Epithelial cell of proximal tubule (primary cell): ENCODE measurements at places on chromosomes 2 and 18. TPM values are rescaled to one million over a fixed set of nuclear protein-coding genes. Genes with fewer than 3 reads are reported as not detected.

Gene ELOA2
- not detected in 2 replicates for total RNA-seq

Gene HK2
- total RNA-seq: 9.5 and 17.6 TPM in 2 replicates

DNA sequence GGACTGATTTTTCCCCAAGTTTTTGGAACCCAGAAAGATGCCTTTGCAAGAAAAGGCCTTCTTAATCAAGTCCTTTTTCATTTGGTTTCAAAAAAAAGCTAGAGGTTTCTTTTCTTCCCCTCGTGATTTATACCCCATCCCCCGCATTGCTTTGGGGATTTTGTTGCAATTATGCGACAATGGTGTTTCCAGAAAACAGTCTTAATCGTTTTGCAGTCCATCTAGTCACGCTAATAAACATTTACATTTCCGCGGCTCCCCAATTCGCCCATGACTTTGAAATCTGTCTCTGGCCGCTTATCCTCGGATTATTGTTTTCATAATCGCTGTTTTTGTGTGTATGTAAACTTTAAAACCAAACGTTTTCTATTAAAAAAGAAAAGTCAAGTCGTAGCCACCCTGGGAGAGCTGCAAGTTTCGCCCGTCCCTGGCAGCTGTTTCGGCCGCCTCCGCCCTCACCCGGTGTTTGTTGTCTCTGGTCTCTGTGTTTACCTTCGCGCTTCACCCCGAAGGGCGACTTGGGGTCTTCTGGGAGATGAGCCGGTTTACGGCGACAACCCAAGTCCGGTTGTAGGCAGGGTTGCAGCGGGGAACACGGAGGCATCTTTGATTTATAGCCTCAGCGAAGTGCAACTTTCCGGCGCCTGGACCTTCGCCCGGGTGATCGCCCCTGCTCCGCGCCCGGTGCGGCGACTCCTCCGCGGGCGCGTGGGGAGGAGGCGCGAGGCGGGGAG, 667 bp downstream of the SP9 start:
- DNase-seq: no peak

- no peak for DNase-seq
Observed at GRCh38 chr18:36185901-36186460, 1.3 kb upstream of the MOCOS start.

Gene GATA6
- total RNA-seq: 1.2 and 2.7 TPM in 2 replicates

DNA sequence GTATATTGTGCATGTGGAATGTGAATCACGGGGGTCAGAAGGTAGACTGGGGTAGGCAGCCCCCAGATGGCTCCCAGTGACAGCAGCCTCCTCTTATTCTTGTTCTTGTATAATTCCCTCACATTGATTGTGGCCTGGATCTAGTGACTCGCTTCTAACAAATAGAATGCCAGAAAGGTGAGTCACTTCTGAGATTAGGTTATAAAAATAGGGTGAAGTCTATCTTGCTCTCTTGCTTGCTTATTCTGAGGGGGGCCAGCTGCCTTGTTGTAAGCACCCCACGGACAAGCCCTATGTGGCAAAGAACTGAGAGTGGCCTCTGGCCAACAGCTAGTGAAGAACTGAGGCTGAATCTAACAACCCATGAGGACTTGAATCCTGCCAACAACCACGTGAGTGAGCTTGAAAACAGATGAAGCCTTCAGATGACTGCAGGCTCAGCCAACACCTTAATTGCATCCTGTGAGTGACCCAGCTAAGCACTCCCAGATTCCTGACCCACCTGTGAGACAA, 15.6 kb upstream of the RMND5A start:
- peak; percentile 79 for DNase-seq

DNA sequence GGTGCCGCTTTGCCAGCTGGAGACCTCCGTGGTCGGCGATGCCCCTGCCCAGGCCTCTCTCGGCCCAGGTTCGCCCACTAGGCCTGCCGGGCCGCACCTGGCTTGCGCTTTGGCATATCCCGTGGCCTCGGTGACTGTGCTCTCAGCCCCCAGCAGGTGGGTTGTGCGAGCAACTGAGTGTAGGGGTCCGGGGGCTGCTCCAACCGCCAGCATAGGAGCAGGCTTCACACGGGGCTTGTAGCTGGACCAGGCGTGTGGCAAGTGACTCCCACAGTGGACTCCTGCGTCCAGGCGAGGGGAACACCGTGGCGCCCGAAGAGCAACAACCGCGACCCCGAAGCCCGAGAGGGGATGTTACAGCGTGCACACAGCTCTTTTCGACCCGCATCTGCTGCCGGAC, 9.7 kb downstream of the TRAPPC12 start:
- no peak for DNase-seq

Gene RNF144A
- 14.1 and 17.4 TPM in 2 replicates for total RNA-seq

DNA sequence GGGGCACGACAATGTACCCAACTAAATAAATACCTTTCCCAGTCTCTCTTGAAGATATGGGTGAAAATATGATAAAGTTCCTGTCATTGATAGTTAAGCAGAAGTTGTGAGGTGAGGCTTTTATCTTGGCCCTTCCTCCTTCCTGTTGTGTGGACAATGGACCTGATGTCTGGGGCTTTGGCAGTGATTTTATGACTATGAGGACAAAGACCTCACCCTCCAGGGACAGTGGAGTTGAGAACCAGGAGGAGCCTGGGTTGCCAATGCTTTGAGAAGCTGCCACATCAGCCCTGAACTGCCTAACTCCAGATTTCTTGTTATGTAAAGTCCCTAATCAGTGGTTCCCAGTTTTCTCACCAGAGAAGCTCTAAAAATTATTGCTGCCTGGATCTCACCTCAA, 20.8 kb upstream of the MGAT4A start:
- DNase-seq: no peak

Gene ST6GAL2
- total RNA-seq: 0.23 and 0.80 TPM in 2 replicates

DNA sequence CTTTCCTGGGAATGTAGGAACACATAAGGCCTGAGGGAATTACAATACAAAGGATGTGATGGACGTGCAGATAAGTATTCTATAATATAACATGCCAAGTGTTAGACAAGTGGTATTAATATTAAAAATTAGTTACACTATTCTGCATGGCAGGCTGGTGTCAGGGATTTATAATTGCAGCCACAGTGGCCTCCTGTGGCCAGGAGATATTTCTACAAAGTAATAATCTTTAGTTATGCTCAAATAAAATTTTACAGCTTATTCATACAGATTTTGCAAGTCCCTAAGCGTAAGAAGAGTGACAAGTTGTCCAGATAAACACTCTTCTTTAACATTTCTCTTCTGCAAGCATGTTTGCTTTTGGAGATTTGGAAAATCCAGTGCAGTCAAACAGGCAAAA, 90.4 kb upstream of the CBLN2 start:
- no peak for DNase-seq

- DNase-seq: no peak
Observed at GRCh38 chr2:97750017-97750416, 36.6 kb downstream of the ZAP70 start.

Gene MATN3
- total RNA-seq: 9.7 and 9.8 TPM in 2 replicates

DNA sequence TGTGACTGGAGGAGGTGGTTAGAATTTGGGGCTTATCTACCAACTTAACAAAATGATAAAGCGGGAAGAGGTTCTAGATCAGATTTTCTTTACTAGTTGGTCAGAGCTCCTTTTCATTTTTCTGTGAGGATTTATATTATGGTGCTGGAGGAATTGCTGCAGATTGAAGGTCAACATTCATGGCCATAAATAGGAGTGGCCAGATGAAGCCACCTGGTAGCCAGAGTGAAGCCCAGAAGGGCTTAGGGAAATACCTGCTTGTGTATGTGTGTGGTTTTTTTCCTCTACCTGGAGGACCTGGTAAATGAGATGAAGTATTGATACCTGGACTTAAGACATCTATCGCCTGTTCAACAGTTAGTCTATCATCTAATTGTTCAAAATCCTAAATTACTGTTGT, 122.9 kb upstream of the MSTN start:
- no peak for DNase-seq

DNA sequence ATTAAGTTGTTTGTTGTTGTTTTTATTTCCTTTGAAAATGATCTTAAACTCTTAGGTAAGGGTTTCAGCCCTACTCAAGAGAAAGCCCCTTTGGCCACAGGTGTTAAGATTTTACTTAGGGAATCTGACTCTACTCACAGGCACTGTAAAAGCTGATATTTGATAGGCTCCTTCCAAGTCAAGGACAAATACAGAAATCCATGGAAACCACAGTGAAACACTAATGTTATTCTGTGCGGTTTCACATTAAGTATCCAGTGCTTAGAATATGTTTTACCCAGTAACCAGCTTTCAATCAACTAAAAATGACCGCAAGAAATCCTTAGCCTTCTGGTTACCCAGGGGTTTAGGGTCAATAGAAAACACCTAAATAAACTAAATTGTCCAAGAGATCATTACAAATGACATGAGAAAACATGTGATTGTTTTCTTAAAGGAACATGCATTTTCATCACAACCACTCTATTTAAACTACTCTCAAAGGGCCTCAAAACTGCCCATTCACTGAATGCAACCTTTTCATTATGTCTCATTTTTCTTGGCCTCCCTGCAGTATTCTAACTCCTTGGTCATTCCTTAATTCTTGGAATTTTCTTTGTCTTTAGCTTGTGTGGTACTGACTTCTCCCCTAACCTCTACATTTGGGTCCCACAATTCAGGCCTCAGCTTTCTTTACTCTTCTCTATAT, 56.0 kb downstream of the CDH2 start:
- DNase-seq: no peak

Gene APCDD1
- 0.51 TPM in 1 of 2 replicates, not detected in the other for total RNA-seq

- no peak for DNase-seq
Observed at GRCh38 chr18:61710082-61710620, 182.7 kb downstream of the RNF152 start.

DNA sequence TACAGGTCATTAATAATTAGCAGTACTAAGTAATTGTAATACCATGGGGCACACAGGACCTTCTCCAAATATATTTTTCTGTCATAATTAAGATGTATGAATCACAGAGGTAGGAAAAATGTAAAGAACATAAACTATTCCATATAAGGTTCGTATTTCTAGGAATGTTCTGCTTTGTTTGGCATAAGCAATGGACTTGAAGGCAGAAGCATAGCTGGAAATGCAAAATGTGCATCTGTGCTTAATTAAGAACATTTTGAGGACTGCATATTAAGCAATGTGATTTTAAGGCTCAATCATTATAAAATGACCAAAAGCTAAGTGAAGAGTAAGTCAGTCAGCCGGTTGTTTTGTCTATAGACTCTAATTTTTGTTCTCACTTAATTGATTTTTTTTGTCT, 123.2 kb downstream of the RBM43 start:
- no peak for DNase-seq

Gene AAK1
- total RNA-seq: 12.8 and 32.2 TPM in 2 replicates

GRCh38 chr2:149562324-149562723, 25.3 kb downstream of the MMADHC start:
- peak; percentile 60 for DNase-seq

GRCh38 chr2:222050981-222051380, 247.8 kb downstream of the PAX3 start:
- DNase-seq: no peak

DNA sequence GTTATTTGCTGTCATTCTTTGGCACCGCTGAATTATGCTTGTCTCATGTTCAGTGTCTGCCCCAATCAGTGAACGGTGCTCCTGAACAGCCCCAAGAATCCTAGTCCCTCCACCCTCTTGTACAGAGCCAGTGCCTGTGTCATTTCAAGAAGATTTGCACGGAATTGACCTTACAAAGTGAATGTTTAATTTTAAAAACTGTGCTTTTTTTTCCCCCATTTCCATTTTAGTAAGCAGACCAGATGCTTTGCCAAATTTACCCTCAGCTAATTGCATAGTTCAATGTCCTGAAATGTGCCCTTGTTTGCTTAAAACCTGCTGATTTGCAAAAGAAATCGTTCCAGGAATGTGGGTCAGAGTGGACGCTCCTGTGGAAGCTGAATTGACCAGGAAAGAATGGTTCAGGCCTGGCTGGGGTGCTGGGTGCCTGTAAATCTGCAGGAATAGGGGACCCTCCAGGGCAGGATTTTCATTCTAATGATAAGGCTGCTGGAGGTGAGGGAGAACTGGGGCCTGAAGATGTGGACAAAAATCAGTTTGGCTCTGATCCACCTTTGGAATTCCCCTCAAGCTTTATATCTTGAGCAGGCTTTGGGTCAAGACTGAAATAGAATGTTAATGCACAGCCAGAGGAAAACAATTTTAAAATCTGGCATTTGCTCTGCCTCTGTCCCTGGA, 20.1 kb downstream of the TMEM17 start:
- no peak for DNase-seq

Gene ACMSD
- 0.23 and 0.29 TPM in 2 replicates for total RNA-seq

GRCh38 chr2:72378753-72379348, 231.2 kb upstream of the CYP26B1 start:
- DNase-seq: no peak

- no peak for DNase-seq
Observed at GRCh38 chr2:24380820-24381219, 20.5 kb upstream of the ITSN2 start.

GRCh38 chr18:6220129-6220528, 194.6 kb downstream of the L3MBTL4 start:
- DNase-seq: no peak

Gene CENPO
- 18.0 and 36.5 TPM in 2 replicates for total RNA-seq

Gene GPD2
- 22.4 and 30.6 TPM in 2 replicates for total RNA-seq

Gene FAP
- 0.14 and 2.3 TPM in 2 replicates for total RNA-seq

Gene ZNF24
- total RNA-seq: 24.0 and 24.7 TPM in 2 replicates

DNA sequence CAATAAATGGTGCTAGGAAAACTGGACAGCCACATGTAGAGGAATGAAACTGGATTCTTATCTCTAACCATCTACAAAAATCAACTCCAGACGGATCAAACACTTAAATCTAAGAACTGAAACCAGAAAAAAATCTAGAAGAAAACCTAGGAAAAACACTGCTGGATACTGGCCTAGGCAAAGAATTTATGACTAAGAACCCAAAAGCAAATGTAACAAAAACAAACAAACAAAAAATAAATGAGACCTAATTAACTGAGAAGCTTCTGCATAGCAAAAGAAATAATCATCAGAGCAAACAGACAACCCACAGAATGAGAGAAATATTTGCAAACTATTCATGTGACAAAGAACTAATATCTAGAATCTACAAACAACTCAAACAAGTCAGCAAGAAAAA, 314.0 kb upstream of the REV1 start:
- no peak for DNase-seq

DNA sequence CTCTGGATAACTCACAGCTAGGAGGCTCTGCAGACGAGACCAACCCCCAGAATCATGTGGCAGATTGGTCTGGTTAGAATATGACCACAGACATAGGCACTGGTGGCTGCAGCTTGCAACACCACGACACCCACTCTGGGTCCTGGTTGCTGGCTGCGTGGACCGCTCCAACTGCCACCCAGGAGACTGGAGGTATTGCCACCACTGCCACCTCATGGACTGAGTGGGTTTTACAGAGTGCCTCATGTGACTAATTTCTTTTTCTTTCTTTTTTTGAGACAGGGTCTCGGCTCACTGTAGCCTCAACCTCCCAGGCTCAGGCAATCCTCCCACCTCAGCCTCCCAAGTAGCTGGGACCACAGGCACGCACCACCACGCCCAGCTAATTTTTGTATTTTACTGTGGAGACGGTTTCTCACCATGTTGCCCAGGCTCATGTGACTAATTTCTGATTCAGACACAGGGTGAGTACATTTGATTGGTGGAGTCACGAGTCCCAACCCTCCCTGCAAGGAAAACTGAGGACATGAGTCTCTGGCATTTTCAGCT, 29.9 kb upstream of the NT5DC4 start:
- peak; percentile 59 for DNase-seq

Gene CD8B2
- 0.29 TPM in 1 of 2 replicates, not detected in the other for total RNA-seq
